Activated T-helper 17 cell treated with anti-CD3 and anti-CD28 coated beads, Interleukin-2, amount 50 U/mL, for 72 hours (primary cell): ENCODE measurements at places on chromosomes 4 and X.

DNA sequence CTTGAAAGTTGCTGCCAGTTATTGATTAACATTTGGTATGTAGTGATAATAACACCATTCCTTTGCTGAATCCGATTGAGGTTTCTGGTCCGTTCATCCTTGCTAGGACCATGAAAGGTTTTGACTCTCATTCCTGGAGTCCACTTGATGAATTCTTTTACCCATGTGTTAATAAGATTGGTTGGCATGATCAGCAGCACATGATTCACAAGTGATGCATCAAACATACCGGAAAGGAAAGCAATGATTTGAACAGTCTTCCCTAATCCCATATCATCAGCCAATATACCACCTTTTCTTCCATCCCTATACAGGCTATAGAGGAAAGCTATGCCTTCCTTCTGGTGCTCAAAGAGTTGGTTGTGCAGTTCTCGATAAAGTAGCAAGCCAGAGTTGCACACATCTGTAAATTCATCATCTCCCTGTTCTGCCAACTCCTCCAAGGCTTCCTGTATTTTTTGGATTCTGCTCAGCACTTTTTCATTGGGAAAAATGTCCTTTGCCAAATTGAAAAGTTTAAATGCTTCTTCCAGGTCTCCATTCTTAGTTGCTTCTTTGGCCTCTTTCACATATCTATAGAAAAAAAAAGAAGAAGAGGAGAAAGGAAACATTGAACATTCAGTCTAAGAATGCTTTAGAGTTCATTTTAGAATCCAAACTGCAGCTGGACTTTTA is 26.7 kb downstream of the PIN4 start:
- ATAC-seq = no peak

DNA sequence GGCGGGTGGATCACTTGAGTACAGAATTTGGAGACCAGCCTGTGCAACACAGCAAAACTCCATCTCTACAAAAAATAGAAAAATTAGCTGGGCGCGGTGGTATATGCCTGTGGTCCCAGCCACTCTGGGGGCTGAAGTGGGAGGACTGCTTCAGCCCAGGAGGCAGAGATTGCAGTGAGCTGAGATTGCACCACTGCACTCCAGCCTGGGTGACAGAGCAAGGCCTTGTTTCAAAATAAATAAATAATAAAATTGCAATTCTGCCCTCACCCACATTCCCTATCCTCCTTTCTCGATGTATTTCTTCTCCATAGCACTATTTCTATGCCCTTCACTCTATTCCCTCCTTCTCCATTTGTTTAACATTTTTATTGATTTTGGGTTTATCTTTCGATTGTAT is 8.7 kb upstream of the SLAIN2 start:
- no peak for ATAC-seq

DNA sequence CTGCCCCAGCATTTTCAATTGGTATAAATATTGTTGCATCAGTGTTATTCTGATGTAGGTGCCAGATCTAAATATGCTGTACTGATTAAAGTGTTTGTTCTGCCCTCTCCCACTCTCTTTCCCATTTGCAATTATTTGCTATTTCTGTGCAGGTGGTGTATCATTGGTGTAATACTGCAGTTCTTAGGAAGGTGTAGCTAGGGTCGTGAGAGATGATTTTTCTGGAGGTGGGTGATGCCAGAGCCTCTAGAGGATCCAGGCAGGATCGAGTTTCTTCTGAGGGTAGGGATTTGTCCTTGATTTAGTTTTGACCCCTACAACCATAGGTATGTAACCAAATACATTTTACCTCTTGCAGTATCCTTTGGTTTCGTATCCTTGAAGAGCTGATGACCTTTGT is 1.9 kb downstream of the SMAD1 start:
- no peak for ATAC-seq

GRCh38 chr4:121951521-121952110 is at the start of gene TRPC3:
Gene TRPC3, minus strand, starts transcription at chr4:121952060. Its CDS starts 380 bp downstream, at chr4:121951680.
- ATAC-seq = peak; percentile 54

- ATAC-seq = no peak
Observed at GRCh38 chr4:70586841-70587240, 5.2 kb upstream of the AMBN start.

DNA sequence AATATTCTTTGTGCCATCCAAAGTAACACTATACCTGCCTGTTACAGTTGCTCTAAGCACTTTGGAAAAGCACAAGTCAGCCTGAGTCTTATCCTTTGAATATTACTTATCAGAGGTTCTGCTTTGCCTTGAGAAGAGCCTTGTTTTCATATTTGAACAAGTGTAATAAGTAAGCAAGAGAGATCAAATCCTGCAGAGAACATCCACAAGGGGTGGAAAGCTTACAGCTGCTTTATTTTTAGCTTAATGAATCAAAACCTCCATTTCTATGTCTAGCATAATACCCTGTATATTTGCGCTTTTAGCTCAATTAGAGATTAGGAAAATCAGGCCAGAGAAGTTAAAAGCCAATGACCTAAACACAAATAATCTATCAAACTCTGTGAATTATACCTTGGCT is 139.8 kb downstream of the CDS1 start:
- no peak for ATAC-seq

- ATAC-seq = no peak
Observed at GRCh38 chrX:101117701-101118100, 19.7 kb downstream of the CENPI start.

DNA sequence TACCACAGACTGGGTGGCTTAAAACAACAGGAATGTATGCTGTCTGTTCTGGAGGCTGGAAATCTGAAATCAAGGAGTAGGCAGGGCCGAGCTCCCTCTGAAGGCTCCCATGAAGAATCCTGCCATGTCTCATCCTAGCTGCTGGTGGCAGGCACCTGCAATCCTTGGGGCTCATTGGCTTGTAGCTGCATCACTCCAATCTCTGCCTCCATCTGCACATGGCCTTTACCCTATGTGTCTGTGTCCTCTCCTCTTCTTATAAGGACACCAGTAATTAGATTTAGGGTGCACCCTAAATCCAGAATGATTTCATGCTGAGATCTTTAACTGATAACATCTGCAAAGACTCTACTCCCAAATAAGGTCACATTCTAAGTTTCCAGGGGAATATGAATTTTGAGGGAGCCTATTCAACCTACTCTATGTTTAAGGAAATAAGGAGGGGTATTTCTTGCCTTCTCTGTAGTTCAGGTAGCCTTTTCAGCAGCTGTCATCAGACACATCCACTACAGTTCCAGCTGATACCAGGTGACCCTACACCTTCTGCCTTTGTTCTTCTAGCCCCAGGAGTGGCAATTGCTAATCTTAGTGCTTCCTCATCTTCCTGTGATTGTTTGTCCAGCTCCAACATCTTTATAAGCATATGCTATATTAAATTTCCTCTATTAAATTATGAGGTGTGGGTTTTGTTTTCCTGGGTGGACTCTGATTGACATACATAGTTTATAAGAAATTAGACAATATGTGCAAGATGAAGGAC is 295.1 kb upstream of the TAPT1 start:
- ATAC-seq = no peak

DNA sequence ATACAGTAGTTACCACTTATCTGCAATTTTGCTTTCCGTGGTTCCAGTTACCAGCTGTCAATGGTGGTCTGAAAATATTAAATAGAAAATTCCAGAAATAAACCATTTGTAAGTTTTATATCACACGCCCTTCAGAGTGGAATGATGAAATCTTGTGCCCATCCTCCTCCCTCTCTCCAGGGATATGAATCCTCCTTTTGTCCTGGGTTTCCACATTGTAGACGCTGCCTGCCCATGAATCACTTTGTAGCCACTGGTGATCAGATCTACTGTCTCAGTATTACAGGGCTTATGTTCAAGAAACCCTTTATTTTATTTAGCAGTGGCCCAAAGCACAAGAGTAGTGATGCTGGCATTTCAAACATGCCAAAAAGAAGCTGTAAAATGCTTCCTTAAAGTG is 198.6 kb downstream of the KCNIP4 start:
- no peak for ATAC-seq

DNA sequence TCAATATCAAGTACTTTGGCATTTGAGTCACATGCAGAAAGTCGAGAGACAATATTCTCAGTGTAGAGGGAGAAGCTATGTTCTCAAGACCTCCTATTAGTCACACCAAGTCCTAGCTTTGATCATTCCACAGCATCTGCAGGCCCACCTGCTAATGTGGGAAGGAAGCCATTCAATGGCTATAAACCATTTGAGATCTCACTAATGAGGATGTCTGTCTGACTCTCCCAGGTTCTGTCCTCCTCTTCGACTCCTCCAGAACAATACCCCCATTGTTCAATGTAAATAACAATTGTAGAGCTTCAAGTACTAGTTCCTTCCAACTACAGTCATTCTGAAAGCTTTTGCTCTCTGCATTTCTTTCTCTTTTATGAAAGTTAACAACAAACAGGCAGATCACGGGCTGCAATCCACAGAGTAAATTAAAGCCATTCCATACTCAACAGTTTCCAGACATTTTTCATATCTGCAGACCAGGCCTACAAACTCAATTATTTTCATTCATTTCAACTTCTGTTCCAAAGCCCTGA is 140.2 kb upstream of the EDNRA start:
- no peak for ATAC-seq

DNA sequence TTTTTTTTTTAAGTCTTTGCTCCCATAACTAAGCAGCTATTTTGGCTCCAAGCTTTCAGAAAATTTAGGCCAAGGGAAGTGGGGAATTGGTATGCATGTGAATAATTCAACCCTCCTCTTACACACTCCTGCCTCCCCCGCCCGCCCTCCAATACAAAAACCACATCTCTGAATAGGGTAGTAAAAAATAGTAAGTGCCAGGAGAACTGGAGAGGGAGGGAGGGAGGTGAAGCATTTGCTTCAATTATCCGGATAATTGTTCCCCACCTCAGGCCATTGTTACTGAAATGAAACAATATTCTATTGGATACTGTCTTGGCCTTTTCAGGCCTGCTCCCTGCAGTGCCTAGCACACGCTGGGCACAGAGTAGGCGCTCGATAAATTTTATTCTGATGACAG is 5.5 kb upstream of the GSX2 start:
- ATAC-seq = no peak

- no peak for ATAC-seq
Observed at GRCh38 chrX:29299684-29300083, 712.4 kb downstream of the IL1RAPL1 start.

GRCh38 chrX:78831523-78831922 is 84.0 kb downstream of the LPAR4 start:
- ATAC-seq = no peak

DNA sequence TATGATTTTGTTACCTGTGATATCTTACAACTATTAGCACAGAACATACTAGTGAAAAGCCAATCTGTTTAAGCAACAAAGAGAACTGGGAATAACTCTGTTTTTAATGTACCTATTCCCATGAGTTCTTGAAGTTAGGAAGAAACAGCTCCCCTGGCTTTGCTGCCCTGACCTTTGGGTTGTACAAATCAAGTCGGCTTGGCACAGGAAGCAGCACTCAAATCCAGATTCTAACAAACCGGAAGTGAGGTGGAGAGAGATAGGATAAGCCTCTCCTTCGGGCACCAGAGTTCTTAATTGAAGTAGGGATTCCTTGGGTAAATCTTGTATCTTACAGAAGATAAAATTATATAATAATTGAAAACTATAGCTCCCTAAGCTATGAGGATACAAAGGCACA is 144.8 kb upstream of the CPEB2 start:
- no peak for ATAC-seq

DNA sequence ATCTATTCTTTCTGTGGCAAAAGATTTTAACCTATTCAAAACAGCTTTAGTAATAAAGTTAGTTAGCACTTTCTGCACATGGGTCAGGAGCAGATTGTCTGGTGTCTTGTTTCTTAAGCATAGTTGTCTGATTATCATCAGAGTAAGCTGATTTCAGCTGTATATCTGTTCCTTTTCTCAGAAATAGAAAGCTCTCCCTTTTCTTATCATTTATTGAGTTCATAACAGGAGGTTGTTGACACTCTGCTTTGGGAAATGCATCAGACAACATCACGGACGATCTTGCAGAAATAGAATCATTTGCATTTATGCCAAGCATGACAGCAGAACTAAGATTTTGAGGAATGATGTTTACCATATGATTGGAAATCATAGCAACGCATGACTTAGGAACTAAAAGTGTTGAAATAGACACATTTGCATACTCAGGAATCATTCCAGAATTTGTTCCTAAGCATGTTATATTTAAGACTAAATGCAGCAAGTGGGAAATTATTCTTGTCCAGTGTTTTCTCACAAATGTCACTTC is 66.7 kb downstream of the RBMX2 start:
- no peak for ATAC-seq
